Suppressor macrophage (primary cell): ENCODE measurements at places on chromosomes 3 and 15.

GRCh38 chr3:153349108-153349499 lies 187.1 kb downstream of the RAP2B start:
- no peak for DNase-seq

DNA sequence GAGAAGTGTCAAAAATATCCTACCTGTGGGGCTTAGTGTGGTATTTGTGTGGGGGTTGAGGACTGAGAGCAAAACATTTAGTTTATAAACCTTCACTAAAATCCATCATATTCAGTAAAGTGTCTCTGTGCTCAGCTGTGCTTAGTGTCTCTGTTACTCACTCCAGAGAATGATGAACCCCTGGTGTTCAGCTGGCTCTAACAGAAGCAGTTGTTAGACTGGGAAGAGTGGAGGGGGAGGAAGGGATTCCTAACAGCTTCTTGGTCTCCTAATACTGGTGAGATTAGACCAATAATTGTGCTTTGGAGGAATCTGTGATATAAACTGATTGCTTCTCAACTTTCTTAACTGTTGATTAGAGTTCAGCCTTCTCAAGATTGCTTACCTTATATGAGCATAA lies 1123.5 kb downstream of the ROBO2 start:
- DNase-seq = no peak

DNA sequence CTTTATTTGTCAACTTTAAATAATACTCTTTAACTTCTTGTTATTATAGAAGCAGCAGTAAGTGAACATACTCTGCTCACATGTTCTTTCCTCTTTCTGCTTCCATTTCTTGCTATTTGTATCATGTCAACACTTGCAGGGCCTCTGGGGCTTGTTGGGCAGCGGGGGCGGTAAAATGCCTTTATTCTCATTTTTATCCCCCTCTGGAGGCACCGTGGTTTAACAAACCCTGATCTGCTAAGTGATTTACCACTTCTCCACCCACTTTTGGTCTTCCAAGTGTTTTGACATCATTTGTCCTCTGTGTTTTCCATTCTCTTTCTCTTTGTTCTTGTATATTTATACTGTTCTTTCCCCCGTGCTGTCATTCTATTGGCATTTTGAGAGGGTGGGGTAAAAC lies 33.9 kb downstream of the SCN10A start:
- DNase-seq = no peak

DNA sequence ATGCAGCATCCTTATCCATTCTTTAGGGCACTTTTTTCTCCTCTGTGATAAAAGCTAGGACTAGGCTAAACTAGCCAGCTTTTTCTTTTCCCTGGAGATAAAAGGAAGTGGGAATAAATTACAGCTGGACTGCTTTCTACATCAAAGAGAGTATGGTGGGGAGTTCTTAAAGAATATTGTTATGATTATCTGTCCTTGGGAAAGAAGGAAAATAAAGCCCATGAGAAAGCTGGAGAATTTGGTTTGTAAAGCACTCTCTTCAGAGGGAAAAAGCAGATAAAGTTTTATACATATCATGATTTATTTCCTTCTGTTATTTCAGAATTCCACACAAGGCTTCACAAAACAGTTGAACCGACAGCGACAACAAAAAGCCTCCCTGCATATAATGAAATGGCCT lies 923.0 kb downstream of the DIPK2A start:
- DNase-seq = no peak

DNA sequence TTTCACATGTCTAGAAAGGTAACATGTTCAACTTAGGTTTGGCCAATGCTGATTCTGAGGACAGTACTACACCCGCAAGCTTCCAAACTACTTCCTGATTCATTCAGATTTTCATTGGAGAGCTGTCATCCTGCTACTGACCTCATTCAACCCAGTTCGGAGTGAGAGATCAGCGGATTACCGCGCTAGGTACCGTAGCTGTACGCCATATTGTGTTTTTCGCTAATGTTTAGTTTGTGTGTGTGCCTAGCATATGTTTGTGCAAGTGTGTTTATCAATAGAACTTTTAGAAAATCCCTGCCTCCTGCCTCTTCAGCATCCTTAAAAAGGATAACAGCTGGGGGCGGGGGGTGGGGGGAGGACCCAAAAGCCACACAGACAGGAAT lies 1.1 kb downstream of the ZBTB20 start:
- peak; percentile 88 for DNase-seq

DNA sequence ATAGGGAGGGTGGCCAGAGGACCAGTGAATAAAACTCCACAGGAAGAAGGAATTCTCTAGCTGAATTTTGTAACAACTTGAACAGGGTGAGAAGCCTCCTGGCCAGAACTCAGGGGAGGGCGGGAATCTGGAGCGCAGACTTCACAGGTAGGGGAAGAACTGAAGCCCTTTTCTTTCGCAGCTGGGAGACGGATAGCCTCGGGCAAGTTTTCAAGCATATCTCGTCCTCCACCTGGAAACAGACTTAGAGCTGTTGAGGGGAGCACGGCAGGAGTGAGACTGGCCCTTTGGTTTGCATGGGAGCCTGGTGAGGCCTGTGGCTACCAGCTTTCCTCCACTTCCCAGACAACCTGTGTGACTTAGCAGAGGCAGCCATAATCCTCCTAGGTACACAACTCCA lies 10.9 kb upstream of the RPL39L start:
- DNase-seq = no peak

- DNase-seq = no peak
Measured at GRCh38 chr15:101614001-101614585, 38.1 kb downstream of the TM2D3 start.

- DNase-seq = no peak
Measured at GRCh38 chr15:43702174-43702573, 8.5 kb downstream of the CKMT1A start.

DNA sequence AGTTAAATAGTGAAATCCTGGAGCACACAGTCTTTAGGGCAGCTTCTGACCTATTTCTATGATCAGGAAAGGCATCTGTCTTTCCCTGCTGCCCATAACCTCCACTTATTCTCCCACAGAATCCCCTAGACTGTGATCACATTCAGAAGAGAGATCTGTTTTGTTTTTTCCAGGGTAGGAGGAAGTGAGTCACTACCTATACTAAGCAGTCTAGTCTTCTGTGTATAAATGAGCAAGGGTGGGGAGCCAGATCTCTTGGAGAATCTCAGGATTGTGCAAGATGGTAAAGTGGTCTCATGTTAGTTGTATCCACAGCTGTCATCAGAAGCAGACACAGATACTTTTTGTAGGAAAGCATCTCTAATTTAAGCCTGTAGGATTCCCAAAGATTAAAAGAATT lies 11.8 kb upstream of the FBXO22 start:
- DNase-seq = peak; percentile 50

GRCh38 chr3:69240651-69241568 lies 118.5 kb upstream of the LMOD3 start:
- DNase-seq = no peak

DNA sequence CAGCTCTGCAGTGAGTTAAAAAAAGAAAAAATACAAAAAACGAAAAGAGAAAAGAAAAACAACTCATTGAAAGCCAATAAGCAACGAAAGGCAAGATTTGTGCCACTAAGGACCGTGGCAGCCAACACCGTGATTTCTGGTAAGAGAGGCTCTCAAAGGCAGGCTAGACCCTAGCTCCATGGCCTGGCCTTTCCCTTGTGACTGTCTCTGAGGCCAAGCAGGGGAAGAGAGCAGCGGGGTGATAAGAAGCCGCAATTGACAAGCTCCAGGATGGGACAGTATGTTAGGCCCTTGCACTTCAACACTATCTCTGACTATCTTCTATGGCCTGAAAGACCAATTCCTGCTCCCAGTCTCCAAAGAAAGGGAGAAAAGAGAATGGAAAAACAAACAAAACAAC lies 12.4 kb downstream of the APOD start:
- no peak for DNase-seq

DNA sequence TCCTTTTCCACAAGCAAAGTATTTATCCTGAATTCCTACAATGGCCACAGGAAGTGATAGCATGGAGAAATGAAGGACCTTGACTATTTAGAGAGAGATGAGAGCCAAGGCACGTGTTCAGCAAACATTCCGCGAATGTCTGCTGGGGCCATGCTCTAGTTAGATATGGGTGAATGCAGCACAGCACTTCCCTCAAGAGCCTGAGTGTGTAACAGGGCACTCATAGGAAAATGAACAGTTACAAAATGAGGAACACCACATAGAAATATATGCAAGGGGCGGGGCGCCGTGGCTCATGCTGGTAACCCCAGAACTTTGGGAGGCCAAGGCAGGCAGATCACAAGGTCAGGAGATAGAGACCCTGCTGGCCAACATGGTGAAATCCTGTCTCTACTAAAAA lies 406.9 kb downstream of the NR2F2 start:
- DNase-seq = peak; percentile 50

DNA sequence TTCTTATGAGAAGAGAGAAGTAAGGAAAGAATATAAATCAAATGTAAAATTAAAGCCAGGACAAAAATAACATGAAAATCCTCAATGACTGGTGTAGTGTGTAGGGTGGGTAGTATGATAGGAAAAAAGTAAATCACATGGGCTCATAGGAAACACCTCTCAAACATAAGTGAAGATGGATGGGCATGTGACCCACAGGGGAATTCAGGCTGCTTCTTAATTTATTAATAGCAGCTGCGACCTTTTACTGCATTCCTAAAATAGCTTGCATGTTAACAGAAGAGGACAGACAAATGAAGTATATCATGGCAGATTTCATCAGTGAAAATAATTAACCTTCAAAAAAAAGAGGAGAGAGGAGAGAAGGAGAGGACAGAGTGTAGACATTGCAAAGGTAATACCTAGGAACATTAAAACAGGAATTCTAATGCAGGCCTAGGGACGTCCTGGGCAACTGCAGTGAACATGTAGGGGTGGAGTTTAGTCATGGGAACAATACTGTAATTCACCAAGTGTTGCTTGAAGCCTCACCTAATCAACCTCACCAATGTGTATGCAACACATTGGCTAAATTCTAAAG lies 132.9 kb downstream of the KCNMB2 start:
- no peak for DNase-seq
